NCI-H1105 treated with DMSO at 0.1 percent for 48 hours (cell line): ENCODE measurements at places on chromosomes 11 and 22.

DNA sequence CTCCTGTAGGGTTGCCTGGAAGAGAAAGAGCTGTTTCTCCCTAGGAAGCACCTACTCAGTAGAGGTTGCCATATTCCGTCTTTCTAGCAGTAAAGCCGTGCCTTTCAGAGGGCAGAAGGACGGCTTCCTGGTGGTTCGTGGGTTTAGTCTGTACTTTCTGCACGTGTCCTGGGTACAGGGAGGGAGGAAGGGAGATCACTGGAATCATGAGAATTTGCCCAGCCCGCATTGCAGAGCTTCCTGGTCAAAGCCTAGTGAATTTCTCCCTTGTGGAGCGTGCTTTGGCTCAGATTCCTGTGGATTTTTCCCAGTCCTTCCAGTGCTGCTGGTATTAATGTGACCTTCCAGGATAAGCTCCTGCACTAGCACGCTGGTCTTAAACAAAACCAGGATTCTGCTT, 44.9 kb downstream of the GRAMD1B start:
- DNase-seq = no peak

GRCh38 chr11:57359896-57360690, 20.9 kb downstream of the PRG3 start:
- DNase-seq = no peak

DNA sequence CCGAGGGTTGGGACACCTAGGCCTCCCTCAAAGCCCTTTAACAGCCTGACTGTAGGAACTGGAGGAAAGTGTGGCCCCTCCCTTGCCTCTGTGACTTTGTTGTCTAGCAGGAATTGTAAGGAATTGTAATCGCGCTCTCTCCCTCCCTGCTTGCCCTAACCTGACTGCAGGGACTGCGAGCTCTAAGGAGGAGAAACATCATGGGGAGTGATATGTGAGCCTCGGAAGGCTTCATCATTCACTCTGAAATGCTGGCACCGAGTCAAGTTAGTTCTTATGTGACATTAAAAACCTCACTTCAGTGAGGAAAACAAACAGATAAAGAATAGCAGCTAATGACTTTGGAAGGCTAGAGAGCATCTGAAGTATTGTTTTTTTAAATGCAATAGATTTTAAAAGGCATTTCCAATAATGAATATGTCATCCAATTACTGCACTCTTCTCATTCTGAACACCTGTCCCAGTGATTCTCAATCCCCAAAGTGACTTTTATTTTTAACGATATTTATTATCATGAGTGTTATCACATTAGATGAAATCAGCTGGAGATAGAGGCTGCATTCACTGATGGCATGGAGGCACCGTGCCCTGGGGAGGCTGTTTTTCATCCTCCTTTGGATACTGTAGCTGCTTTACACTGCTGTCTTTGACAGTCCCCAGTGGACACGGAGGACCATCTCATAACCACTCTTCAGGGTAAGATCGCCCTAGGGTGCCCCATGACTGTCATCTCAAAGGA, 58.5 kb upstream of the NTM start:
- DNase-seq = peak; percentile 100

- no peak for DNase-seq
Measured at GRCh38 chr11:118609380-118610224, 2.2 kb downstream of the PHLDB1 start.

GRCh38 chr22:45972091-45972888, 4.7 kb downstream of the WNT7B start:
- no peak for DNase-seq

- DNase-seq = peak; percentile 50
Measured at GRCh38 chr22:38114484-38115398, 4.3 kb upstream of the BAIAP2L2 start.

GRCh38 chr11:123601136-123601535, 53.3 kb downstream of the SCN3B start:
- DNase-seq = no peak

- DNase-seq = no peak
Measured at GRCh38 chr11:113644605-113645004, 61.5 kb downstream of the TMPRSS5 start.

DNA sequence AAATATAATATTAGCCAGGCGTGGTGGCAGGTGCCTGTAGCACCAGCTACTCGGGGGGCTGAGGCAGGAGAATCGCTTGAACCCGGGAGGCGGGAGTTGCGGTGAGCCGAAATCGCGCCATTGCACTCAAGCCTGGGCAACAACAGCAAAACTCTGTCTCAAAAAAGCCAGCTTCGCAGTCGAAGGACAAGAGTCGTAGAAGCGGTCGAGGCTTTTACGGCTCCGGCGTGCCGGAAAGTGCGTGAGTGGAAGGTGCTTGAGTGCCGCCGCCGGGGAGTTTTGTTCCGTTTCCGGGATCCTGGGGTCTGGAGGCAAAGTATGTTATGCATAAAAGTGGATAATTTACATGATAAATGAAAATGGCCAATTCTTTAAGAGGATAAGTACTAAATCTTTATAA, 43.6 kb downstream of the SYN3 start:
- DNase-seq = no peak

DNA sequence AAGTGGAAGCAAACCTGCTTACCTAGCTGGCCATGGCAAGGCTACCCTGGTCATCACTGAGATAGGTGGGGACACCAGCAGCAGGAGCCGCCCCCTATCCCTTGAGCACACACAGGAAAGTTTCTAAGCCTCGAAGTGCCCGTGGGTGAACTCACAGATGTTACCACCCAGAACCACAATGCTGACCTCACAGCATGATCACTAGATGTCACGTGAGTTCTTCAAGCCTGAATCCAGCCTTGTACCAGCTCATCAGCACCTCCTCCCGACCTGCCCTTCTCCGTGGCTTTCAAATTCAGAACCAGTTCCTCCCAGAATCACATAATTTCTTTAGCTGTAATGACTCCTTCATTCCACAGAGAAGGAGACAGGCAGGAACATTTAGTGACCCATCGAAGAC, 24.7 kb upstream of the TIMP3 start:
- no peak for DNase-seq

DNA sequence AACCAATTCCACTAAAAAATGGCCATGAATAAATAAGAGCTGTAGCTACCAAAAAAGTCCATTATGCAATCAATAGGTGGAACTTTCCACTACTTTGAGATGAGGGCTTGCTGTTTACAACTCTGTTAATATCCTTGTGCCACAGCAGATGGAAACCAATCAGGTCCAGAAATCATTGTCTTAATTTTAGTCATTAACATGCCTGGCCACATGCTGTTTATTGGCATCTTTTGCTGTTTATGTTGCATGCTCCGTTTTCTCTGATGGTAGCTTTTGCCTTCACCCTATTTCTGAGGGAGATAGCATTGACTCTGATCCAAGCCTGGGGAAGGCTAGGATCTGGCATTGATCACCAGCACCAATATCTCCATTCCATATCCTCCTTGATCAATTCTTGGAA, 192.9 kb upstream of the SEZ6L start:
- DNase-seq = no peak

DNA sequence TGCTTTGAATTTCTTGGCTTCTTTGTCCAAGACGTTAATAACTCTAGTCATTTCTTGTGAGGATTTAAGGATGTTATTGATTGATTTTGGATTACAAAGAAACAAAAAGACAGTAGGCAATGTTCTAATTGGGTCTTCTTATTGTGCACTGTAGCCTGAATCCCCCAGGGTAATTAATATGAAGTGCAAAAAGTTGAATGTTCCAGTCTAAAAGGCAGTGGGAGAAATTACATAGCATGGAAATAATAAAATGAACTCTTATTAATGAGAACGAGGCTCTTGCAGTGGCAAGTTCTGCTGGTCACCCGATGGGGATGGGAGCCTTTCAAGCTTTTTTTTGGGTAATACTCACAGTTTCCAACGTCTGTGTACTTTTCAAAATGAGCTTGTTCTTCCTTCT, 45.6 kb downstream of the UBASH3B start:
- no peak for DNase-seq

GRCh38 chr11:75945947-75946346, 130.9 kb downstream of the UVRAG start:
- DNase-seq = no peak

- no peak for DNase-seq
Measured at GRCh38 chr11:62149986-62150886, 26.4 kb downstream of the INCENP start.

GRCh38 chr11:32893093-32893342, 407 bp downstream of the QSER1 start:
- no peak for DNase-seq

GRCh38 chr11:96012086-96012824, 88.3 kb upstream of the MTMR2 start:
- DNase-seq = no peak

- DNase-seq = no peak
Measured at GRCh38 chr22:40176921-40177737, 596 bp upstream of the TNRC6B start.

- no peak for DNase-seq
Measured at GRCh38 chr22:38310518-38311322, 6.5 kb downstream of the CSNK1E start.

DNA sequence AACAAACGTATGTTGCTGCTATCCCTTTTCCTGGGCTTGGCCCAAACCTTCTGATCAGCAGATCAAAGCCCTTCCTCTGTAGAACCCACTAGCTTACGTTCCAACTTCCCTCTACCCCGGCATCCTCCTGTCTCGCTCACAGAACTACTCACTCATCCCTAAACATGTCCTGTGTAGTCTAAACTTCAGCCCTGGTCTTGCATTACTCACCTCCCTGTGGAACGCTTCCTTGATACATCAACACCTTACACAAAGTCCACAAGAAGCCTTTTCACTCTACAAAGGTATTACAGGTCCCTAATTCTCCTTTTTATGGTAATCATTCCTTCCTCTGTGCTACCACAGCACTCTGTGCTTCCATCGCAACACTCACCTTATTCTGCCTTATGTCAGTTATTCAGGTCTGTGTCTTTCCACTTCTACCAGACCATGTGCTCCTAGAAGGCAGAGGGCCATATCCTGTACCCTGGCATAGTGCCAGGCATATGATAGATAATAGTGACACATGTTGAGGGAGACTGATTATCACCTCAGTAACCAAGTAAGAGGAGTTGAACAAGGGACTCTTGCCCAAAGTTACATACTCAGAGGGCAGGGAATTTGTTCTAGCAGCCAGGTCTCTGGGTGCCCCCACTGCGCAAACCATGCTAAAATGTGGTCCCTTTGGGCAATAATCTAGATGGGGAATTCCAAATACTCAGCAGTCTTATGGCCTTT, 41.6 kb downstream of the USP35 start:
- peak; percentile 14 for DNase-seq

GRCh38 chr22:40450616-40451015, 80.2 kb downstream of the SGSM3 start:
- no peak for DNase-seq

DNA sequence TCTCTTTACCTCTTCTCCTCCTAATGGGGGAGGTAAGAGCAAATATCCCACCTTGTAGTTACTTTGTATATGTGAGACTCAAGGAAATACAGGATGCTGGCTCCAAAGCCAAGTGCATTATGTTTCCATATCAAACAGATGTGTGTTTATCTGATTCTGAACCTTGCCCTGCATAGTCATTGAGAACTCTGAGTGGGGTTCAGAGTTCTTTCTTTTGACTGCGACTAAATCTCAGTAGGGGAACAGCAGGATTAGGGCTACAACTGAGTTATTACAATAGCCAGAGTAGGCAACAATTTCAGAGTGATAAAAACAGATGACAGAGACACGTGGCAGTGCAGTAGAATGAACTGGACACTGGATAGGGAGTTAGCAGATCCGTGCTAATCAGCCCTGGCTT, 34.1 kb upstream of the TLCD5 start:
- DNase-seq = no peak

GRCh38 chr22:38026130-38027111, 30.8 kb upstream of the PICK1 start:
- DNase-seq = no peak

- DNase-seq = no peak
Measured at GRCh38 chr22:22130953-22131608, 113.5 kb upstream of the VPREB1 start.

DNA sequence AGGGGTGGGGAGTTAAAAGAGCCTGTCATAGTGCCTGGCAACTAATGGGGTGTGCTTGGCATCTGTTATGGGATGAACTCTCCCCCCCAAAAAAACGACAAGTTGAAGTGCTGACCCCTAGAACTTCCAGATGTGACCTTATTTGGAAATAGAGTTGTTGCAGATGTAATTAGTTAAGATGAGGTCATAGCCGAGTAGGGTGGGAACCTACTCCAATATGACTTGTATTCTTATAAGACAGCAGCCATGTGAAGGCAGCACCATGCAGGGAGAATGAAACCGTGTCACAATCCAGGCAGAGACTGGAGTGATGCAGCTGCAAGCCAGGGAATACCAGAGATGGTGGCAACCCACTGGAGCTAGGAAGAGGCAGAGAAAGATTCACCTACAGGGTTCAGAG, 394.5 kb downstream of the TENM4 start:
- no peak for DNase-seq
